ENCODE measurements at places on chromosomes 3 and 15. TPM values are rescaled to one million over a fixed set of nuclear protein-coding genes. Genes with fewer than 3 reads are reported as not detected.

DNA sequence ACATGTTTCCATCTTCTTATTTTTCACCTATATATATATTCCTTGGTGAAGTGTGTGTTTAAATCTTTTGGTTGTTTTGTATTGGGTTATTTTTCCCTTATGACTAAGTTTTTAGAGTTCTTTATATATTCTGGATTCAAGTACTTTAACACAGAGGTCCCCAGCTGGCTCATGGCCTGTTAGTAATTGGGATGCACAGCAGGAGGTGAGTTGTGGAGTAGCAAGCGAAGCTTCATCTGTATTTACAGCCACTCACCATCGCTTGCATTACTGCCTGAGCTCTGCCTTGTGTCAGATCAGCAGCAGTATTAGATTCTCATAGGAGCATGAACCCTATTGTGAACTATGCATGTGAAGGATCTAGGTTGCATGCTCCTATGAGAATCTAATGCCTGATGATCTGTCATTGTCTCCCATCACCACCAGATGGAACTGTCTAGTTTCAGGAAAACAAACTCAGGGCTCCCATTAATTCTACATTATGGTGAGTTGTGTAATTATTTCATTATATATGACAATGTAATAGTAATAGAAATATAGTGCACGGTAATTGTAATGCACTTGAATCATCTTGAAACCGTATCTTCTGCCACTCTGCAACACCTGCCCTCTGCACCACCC is 151.6 kb downstream of the RSRC1 start:
- no peak for DNase-seq
- H3K36me3 ChIP-seq, result peaks cover 44% of the 10 kb centered on the region
- no peaks in the 10 kb centered on the region for H3K4me1 ChIP-seq
- H3K4me3 ChIP-seq, result no peak overlapping the region
- H3K27ac ChIP-seq, result no peak overlapping the region
- no peaks in the 10 kb centered on the region for H3K27me3 ChIP-seq

DNA sequence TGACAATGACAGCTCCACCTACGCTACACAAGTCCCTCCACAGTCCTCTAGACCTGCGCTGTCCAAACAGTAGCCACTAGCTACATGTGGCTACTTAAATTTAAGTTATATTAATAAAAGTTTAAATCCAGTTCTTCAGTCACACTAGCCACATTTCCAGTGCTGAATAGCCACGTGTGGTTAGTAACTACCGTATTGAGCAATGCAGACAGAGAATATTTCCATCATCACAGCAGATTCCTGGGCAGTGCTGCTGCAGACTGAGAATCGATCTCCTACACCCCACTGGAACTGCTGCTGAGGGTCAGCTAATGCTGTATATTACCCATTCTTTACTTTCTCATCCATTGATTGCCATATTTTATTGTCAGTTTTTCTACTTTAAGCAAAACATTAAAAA is 40.9 kb downstream of the HDC start:
- H3K4me3 ChIP-seq, result no peak overlapping the region
- peaks cover 6% of the 10 kb centered on the region for H3K4me1 ChIP-seq
- H3K36me3 ChIP-seq, result peaks cover 16% of the 10 kb centered on the region
- no peak for DNase-seq
- no peaks in the 10 kb centered on the region for H3K27me3 ChIP-seq

GRCh38 chr3:174413062-174413912 is 445.8 kb upstream of the NAALADL2 start:
- DNase-seq, result no peak
- no peaks in the 10 kb centered on the region for H3K27me3 ChIP-seq
- H3K36me3 ChIP-seq, result no peaks in the 10 kb centered on the region
- no peak overlapping the region for H3K4me3 ChIP-seq
- no peaks in the 10 kb centered on the region for H3K4me1 ChIP-seq
- no peak overlapping the region for H3K27ac ChIP-seq

DNA sequence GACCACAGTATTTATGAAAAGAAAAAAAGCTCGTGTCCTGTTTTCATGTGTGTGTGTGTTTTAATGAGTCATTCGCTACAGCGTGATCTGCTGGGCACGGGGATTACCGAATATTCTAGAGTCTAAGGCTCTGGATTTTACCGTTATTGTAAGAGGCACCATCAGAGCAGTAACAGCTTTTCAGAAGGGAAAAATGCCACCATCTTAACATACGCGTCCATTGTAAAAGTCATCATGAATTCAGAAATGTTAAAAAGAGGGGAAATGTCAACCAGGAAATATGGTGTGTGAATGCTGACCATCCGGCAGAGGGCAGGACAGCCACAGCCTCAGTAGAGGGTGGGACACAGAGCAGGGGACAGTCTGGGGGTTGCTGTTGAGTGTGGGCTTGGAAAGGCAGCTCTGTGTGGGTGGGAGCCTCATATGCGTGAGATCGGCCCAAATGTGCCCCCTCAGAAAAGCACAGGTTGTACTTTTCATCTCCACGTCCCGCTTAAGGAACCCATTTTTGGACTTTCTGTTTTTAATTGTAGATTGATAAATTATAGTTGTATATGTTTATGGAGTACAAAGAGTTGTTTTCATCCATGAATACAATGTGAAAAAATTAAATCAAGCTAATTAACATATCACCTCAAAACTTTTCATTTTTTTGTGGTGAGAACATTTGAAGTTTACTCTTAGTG is 69.6 kb downstream of the ASB7 start:
- no peak overlapping the region for H3K27ac ChIP-seq
- no peaks in the 10 kb centered on the region for H3K4me1 ChIP-seq
- no peak overlapping the region for H3K4me3 ChIP-seq
- no peaks in the 10 kb centered on the region for H3K36me3 ChIP-seq
- DNase-seq, result no peak

DNA sequence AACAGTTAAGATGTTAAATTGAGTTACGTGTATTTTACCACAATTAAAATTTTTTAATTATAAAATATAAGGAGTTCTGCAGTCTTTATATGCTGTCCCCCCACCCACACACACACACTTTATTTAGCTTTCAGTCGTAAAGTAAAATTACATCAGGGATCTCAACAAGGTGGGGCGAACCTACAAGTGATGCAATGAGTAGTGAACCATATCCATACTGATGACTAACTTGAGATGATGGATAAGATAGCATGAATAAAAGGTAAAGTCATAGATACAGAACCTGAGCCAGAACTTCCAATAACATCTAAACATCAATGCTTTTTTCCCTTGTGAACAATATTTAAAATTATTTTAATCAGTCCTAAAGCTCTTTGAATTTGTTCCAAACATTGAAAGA is 77.2 kb downstream of the VPS13C start:
- no peak overlapping the region for H3K4me3 ChIP-seq
- no peaks in the 10 kb centered on the region for H3K27me3 ChIP-seq
- H3K36me3 ChIP-seq, result peaks cover 44% of the 10 kb centered on the region
- H3K4me1 ChIP-seq, result no peaks in the 10 kb centered on the region
- no peak overlapping the region for H3K27ac ChIP-seq

DNA sequence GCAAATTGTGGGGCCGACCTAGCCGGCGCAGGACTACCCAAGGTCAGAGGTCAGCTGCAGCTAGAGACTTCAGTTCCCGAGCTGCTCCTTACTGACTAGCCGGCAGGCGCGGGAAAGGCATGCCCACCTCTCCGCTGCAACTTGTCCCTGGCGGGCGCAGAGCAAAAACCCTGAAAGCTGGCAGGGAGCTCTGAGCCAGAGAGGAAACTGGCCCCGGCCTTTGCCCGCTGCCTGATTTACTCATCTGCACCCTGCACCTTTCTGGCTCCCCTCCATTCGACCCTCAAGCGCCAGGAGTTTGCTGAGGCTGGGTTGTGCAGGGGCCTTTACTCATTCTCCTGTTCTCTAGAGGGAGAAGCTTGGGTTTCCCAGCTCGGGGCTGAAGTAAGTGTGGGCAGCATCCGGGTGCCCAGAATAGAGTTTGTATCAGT is 1.5 kb downstream of the ZIC4 start:
- H3K27ac ChIP-seq, result no peak overlapping the region
- DNase-seq, result no peak
- H3K4me3 ChIP-seq, result no peak overlapping the region
- peaks cover 18% of the 10 kb centered on the region for H3K36me3 ChIP-seq
- peaks cover 73% of the 10 kb centered on the region for H3K27me3 ChIP-seq

Gene IQCF6
- not detected for total RNA-seq

Gene TMEM40
- not detected for total RNA-seq
